Body of pancreas (tissue), 4 donors: ENCODE measurements at places on chromosomes 7 and 10.

GRCh38 chr7:134787064-134787463, 7.6 kb downstream of the CALD1 start:
- no peak for DNase-seq

DNA sequence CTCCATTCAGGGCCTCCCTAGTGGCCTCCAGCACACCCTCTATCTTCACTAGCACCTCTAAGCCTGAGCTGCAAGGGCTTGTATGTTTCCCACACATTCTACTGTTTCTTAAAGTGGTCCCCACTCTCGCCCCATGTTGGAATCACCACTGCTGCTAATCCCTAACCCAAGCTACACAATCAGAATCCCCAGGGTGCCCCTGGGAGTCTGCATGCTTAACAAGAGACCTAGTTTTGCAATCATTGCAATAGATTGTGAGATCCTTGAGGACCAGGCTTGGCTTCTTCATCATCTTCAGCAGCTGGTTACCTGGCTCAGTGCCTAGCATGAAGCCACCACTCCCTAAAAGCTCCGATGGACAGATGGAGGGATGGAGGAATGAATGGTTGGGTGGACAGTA, 113.9 kb downstream of the MYOF start:
- DNase-seq: no peak

- DNase-seq: no peak
Measured at GRCh38 chr7:115910541-115911164, 119.9 kb downstream of the TFEC start.

DNA sequence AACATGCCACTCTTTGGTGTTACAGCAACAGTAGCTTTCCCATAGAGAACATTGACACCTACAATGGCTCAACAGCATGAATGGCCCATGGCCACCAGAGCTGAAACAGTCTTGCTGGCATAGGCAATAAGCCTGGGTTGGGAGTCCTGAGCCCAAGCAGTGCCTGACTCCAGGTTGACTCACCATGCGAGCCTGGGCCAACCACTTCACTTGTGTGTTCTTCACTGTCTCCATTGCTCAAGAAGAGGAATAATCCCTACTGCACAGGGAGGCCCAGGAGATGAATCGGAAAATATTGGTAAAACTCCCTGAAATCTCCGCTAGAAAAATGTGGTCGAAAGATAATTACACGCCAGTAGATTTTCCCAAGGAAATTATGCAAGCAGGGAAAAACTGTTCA, 89.2 kb upstream of the INHBA start:
- no peak for DNase-seq

DNA sequence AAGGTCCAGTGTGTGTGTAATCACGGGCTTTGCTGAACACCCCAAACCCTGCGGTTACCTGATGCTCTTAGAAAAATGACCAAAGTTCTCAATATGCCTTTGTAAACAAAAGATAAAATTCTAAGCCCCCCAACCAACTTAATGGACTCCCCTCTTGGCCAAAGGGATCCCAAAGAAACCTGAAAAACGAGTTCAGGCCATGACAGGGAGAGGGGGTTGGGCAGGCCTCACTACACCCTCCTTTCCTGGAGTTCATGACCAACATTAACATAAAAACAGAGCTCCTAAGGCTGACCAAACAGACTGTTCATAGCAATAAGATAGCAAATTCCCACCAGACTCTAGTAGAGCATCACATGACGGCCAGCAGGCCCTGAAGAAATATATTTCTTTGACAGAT, 3.0 kb upstream of the VIPR2 start:
- no peak for DNase-seq

GRCh38 chr7:128119036-128119435, 87.8 kb upstream of the LRRC4 start:
- DNase-seq: no peak

DNA sequence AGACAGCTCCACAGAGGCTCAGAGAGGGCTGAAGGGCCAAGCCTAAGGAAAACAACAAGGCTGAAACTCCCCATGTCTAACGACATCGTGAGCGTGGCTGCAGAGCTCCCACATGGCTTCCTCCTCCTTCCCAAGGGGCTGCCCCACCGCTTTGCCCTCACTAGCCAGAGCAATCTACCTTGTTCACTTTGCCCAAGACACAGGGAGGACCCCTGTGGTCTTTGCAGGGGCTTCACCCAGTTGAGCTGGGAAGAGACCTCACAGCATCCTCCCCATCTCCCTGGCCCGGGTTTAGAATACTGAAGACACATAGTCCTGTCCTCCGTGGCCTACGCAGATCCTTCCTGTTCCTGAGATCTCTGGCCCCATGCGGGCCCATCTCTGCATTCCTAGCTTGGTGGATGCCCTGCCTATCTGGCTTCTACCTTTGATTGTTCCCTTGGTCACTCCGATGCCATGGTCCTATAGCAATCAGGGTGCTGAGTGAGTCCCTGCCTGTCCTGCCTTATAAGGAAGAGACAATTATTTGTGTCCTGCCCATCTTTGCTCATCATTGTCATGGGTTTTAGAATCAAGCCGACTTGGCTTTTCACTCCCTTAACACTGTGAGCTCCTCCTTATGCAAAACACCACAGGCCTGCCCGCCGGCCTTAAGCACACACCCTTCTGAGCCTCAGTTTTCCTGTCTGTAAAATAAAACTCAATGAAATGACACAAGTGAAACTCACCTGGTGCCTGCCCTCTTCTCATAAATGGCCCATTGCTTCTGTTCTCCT, 73.2 kb downstream of the PARP12 start:
- no peak for DNase-seq

GRCh38 chr10:124941823-124942222, at the start of gene ZRANB1:
Gene ZRANB1 (plus strand): TSS chr10:124942123. CDS start chr10:124942494, 371 bp downstream.
- DNase-seq: no peak
